ENCODE measurements at places on chromosomes 4 and X.

- no peak for DNase-seq
Observed at GRCh38 chr4:1556541-1557220, 127.4 kb downstream of the FAM53A start.

DNA sequence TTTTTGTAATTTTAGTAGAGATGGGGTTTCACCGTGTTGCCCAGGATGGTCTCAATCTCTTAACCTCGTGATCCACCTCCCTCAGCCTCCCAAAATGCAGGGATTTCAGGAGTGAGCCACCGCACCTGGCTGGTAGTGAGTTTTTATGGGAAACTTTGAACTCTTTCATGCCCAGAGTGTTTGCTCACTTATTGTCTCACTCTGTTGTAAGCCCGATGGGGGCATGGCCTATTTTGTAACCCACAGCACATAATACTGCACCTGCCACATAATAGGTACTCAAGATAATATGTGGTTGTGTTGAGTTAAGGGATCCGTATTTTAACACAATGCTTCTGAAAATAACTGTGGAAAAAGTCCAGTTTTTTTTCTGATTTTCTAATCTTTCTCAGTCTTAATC, 109.6 kb upstream of the GIMD1 start:
- no peak for DNase-seq

DNA sequence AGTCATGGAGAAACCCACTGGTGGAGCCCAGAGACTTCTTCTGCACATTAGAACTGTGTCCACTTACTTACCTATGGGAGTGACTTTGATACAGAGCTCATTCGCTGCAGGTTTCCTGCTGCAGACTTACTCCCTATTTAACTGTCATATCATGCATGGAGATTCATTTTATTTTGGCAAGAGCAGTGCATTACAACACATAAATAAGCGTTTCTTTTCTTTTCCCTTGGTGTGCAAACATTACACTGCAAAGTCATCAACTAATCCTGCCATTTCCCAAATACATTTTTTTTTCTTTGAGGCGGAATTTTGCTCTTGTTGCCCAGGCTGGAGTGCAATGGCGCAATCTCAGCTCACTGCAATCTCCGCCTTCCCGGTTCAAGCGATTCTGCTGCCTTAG, 230.9 kb upstream of the SFRP2 start:
- DNase-seq = no peak

DNA sequence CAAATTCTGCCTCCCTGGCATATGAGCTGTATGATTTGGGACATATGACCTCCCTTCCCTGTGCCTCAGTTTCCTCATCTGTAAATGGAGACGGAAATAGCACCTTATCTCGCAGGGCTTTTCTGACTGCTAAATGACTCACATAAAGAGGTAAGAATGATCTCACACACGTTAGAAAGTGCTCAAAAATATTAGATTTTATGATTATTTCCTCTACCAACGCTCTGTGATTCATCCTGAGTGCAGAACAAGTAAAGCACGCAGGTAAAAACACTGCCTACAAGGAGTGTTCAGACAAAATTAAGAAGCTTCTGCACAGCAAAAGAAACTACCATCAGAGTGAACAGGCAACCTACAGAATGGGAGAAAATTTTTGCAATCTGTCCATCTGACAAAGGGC, 21.1 kb downstream of the ACSL1 start:
- DNase-seq = no peak

GRCh38 chr4:76305033-76305687, 1.4 kb upstream of the STBD1 start:
- DNase-seq = no peak

GRCh38 chr4:18419780-18420179, 398.2 kb upstream of the LCORL start:
- DNase-seq = no peak

- no peak for DNase-seq
Observed at GRCh38 chrX:44974451-44974850, 101.5 kb downstream of the KDM6A start.

GRCh38 chrX:45191383-45191782, 9.3 kb downstream of the DIPK2B start:
- DNase-seq = no peak

GRCh38 chr4:47485768-47486167, 693 bp downstream of the ATP10D start:
- no peak for DNase-seq

GRCh38 chr4:127015667-127016117, 617.1 kb upstream of the INTU start:
- DNase-seq = no peak

DNA sequence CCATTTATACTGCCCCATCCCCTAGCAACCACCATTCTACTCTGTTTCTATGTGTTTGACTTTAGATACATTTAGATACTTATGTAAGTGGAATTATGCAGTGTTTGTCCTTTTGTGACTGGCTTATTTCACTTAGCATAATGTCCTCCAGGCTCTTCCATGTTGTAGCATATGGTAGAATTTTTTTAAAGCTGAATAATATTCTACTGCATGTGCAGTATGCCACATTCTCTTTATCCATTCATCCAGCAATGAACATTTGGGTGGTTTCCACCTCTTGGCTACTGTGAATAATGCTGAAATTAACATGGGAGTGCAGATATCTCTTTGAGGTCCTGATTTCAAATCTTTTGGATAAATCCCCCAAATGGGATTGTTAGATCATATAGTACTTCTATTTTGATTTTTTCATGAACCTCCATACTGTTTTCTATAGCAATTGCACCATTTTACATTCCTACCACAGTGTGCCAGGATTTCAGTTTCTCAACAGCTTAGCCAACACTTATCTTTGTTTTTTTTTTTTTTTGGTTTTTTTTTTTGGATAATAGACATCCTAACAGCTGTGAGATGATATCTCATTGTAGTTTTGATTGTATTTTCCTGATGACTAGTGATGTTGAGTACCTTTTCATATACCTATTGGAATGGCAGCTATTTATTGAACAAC, 105.9 kb upstream of the LNX1 start:
- no peak for DNase-seq

DNA sequence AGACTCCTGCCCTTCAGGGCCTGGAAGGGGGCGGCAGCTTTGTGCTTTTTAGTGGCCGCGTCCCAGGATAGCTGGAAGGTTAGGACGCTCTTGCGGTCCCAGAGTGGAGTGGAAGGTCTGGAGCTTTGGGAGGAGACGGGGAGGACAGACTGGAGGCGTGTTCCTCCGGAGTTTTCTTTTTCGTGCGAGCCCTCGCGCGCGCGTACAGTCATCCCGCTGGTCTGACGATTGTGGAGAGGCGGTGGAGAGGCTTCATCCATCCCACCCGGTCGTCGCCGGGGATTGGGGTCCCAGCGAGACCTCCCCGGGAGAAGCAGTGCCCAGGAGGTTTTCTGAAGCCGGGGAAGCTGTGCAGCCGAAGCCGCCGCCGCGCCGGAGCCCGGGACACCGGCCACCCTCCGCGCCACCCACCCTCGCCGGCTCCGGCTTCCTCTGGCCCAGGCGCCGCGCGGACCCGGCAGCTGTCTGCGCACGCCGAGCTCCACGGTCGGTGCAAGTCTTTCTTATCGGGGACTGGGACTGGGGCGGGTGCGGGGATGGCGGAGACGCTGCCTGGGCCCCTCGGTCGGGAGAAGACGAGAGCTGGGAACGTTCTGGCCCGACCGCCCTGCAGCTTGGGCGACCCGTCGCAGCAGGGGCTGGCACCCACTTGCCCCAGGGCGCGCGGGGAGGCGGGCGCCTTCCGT, at the start of gene EDNRA:
TSS of gene EDNRA (plus strand) at position 207 of the 686 bp plus-strand sequence. CDS start 4,585 bp downstream, outside the sequence.
- no peak for DNase-seq

- DNase-seq = no peak
Observed at GRCh38 chr4:5712517-5712916, 1.5 kb downstream of the EVC start.

DNA sequence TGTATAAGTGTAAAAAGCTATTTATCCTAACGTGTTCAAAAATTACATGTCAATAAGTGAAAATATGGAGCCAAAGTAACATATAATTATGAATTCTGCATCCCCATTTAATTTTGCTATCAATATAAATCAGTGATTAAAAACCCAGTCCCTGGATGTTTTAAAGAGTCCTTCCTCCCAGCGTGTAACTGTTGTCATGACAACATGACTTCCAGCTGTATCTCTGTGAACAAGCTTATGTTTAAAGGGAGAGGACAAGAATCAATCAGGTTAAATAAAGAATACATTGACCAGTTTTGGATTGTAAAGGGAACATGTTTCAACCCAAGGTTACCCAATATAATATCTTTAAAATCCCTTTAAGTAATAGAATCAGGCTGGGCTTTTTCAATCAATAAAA, 219.7 kb downstream of the NSUN7 start:
- no peak for DNase-seq

- DNase-seq = no peak
Observed at GRCh38 chr4:141130947-141131605, 2.2 kb downstream of the RNF150 start.

DNA sequence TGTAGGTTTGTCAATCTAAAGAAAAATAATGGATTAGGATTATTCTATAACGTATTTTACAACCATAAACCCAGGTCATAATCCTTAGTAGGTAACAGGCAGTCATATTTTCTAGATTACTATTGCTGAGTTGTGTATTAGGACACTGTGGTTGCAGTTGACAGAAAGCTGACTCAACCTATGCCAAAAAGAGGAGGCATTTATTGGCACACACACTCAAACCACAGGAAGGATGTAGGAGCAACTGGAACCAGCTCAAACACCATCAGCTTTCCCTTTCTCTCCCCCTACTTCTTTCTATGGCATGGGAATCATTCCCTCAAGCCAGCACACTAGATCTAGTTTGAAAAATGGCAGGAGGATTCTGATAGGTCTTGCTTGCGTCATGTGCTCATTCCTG, 136.4 kb upstream of the FAM9C start:
- no peak for DNase-seq
